ENCODE measurements at places on chromosomes 1 and 21.
A peak's percentile ranks its signal among the peaks of the same experiment; 100 is the strongest.

GRCh38 chr21:26421724-26422123 lies 151.4 kb downstream of the CYYR1 start:
- no peak for ATAC-seq

GRCh38 chr21:45891388-45892155 lies 90.0 kb upstream of the COL6A1 start:
- ATAC-seq, result peak; percentile 22

GRCh38 chr1:154873321-154873950 lies 3.4 kb upstream of the KCNN3 start:
- no peak for ATAC-seq

- no peak for ATAC-seq
Measured at GRCh38 chr1:15724949-15725880, 10.8 kb upstream of the SLC25A34 start.

DNA sequence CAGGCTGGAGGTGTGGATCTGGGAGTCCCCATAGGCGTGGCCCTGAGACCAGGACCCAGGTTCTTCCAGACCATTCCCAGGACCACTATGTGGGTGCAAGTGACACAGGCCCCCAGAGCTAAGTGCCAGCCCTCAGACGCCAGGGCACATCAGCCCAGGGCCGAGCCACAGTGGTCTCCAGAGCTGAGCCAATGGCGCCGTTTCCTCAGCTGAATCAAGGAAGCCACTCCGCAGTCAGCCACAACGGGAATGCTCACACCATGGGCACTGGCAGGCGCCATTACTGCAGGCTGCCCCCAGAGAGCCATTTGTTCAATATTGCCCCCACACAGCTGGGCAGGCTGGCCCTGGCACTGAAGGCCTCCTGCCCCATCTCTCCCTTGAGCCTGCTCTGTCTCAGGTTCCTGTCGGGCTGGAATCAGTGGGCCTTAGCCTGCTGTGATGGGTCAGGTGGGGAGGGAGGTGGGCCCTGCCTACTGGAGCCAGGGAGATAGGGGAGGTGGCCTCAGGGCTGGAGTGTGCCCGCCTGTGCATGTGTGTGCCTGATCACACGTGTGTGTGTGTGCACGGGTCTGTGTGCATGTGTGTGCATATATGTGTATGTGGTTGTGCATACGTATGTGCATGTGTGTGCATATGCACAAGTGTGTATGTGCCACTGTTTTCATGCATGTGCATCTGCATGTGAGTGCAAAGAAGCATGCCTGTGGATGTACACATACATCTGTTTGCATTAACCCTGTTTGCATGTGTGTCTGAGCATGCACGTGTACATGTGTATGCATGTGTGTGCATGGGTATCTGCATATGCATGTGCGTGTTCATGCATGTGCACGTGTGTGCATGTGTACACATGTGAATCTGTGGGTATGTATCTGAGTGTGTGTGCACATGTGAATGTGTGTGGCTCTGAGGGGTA lies 6.1 kb downstream of the GJC2 start:
- ATAC-seq, result no peak

DNA sequence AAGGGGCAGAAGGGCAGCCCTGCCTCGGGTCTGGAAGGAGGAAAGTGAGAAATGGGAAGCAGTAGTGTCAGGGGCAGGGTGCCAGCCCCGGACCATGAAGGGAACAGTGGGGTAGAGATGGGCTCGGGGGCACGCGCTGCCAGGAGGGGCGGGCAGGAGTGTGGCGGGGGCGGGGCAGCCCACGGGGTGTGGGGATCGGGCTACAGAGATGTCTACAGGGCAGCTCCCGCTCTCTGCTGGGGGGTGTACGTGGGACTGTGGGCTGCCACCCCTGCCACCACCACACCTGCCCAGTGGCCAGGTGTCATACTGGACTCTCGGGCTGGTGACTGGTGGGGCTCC lies 7.4 kb downstream of the ARHGEF16 start:
- ATAC-seq, result peak; percentile 10

- ATAC-seq, result no peak
Measured at GRCh38 chr1:84301004-84301784, at the start of gene SAMD13. Gene SAMD13 (plus strand): TSS chr1:84301708. CDS start chr1:84303235, 1,527 bp downstream.

DNA sequence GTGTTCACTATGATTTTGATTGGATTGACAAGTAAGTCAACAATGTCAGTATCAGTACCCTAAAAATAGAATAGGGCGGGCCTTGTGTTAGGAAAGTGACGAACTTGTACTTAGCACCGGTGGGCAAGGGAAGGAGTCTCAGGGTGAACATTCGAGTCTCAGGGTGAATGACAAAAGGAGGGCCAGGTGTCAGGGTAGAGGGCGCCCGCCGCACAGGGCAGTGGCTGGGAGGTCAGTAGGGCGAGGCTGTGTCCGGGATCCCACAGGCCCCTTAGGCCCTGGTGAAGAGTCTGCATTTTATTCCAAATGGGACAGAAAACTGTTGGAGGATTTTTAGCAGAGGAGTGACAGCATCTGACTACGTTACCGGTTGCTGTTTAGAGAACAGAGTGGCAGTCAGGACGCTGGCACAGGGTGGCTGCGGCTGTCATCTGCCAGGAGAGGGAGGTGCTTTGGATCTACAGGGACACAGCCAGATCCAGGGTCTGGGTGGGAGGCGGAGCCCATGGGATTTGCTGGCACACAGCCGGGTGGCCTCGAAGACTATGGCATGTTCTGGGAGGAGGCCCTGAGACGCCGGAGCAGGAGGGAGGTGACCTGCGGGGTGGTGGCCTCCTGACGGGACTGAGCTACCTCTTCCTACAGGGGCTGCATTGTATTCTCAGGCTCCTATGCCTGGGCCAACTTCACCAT lies 11.0 kb downstream of the AGTRAP start:
- ATAC-seq, result no peak

GRCh38 chr1:45499415-45499769 lies 481 bp downstream of the CCDC163 start:
- no peak for ATAC-seq

- ATAC-seq, result no peak
Measured at GRCh38 chr1:49686107-49686506, 337.6 kb downstream of the AGBL4 start.

DNA sequence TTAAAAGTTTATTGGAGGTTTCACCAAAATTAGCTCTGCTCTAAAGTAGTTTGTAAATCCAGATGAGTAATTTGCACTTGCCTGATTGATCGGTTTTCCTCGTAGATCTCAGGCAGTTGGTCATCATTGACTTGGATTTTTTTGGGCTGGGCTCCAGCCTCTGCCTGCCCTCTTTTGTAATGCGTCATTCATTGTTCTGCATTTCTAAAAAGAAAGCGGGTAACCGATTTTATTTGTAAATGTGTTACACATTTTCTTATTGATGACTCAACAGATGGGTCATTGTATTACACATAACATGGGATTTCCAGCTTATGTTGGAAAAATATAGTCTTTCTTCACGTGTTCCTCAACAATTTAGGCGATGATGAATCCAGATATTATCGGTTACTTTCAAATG lies 5.5 kb downstream of the ETS2 start:
- ATAC-seq, result no peak

All from stimulated activated memory B cell treated with anti-CD40 and anti-IgM and Interleukin-4, amounts not matched to agents 10 μg/mL and 1 μg/mL and 100 μg/mL, for 72 hours (primary cell).